ENCODE measurements at places on chromosomes 4 and X. TPM values are rescaled to one million over a fixed set of nuclear protein-coding genes. Genes with fewer than 3 reads are reported as not detected.

GRCh38 chr4:184697956-184698355 is 35.9 kb downstream of the CENPU start:
- no peak for DNase-seq
- no peak overlapping the region for H3K27ac ChIP-seq
- no peaks in the 10 kb centered on the region for H3K4me1 ChIP-seq
- no peaks in the 10 kb centered on the region for H3K27me3 ChIP-seq
- no peak overlapping the region for H3K4me3 ChIP-seq
- no peaks in the 10 kb centered on the region for H3K36me3 ChIP-seq

GRCh38 chr4:40419231-40419912 is 84.2 kb downstream of the CHRNA9 start:
- no peak for DNase-seq
- peak overlapping the region; percentile 81 for H3K27ac ChIP-seq
- peaks cover 29% of the 10 kb centered on the region for H3K4me1 ChIP-seq
- no peaks in the 10 kb centered on the region for H3K36me3 ChIP-seq
- H3K4me3 ChIP-seq, result no peak overlapping the region

DNA sequence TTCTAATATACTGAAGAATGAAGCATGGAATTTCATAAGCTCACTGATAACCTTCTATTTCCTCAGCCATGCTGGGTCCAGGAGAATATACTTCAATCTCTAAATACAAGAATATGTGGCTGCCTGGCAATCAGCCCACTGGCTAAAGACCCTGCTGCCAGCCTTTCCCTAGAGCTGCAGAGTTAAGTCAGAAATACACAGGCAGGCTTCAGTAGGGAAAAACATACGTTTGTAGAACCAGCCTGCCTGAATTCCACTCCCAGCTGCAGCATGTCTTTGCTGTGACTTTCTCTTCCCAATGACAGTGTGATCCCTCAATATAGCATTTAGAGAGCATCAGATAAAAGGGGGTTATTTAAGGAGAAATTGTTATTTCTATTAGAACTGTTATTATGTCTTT is 289.1 kb downstream of the PCDH19 start:
- no peaks in the 10 kb centered on the region for H3K27me3 ChIP-seq
- no peak overlapping the region for H3K4me3 ChIP-seq
- H3K36me3 ChIP-seq, result no peaks in the 10 kb centered on the region
- H3K4me1 ChIP-seq, result no peaks in the 10 kb centered on the region
- H3K27ac ChIP-seq, result no peak overlapping the region

DNA sequence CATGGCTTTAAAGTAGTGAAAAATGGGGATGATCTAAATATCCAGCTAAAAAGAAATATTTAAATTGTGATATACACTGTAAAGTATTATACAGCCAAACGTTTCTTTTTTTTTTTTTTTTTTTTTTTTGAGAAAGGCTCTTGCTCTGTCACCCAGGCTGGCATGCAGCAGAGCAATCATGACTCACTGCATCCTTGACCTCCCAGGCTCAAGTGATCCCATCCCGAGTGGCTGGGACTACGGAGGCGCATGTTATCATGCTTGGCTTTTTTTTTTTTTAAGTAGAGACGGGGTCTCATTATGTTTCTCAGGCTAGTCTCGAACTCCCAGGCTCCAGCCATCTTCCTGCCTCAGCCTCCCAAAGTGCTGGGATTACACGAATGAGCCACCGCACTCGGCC is 17.1 kb downstream of the SMIM14 start:
- peak overlapping the region; percentile 75 for H3K27ac ChIP-seq
- peaks cover 12% of the 10 kb centered on the region for H3K4me1 ChIP-seq
- no peaks in the 10 kb centered on the region for H3K27me3 ChIP-seq
- no peaks in the 10 kb centered on the region for H3K36me3 ChIP-seq
- H3K4me3 ChIP-seq, result no peak overlapping the region
- peak; percentile 49 for DNase-seq

GRCh38 chr4:3246458-3247398 is 2.2 kb upstream of the MSANTD1 start:
- no peaks in the 10 kb centered on the region for H3K27me3 ChIP-seq
- no peaks in the 10 kb centered on the region for H3K36me3 ChIP-seq
- no peak overlapping the region for H3K4me3 ChIP-seq
- H3K4me1 ChIP-seq, result no peaks in the 10 kb centered on the region

- H3K36me3 ChIP-seq, result no peaks in the 10 kb centered on the region
- no peaks in the 10 kb centered on the region for H3K27me3 ChIP-seq
- H3K4me1 ChIP-seq, result no peaks in the 10 kb centered on the region
- no peak overlapping the region for H3K27ac ChIP-seq
- H3K4me3 ChIP-seq, result no peak overlapping the region
These were observed 361.4 kb downstream of the TEX13C start for GRCh38 chrX:125681058-125681457.

Gene RNF175
- not detected for total RNA-seq

Gene KIAA1210
- not detected for total RNA-seq

Gene TDO2
- 0.40 TPM for total RNA-seq

Gene TMPRSS11B
- not detected for total RNA-seq

- H3K36me3 ChIP-seq, result no peaks in the 10 kb centered on the region
- no peak for DNase-seq
- H3K27ac ChIP-seq, result no peak overlapping the region
- no peak overlapping the region for H3K4me3 ChIP-seq
These were observed 161.3 kb upstream of the MAGEB18 start for GRCh38 chrX:25976683-25977310.

Gene ADH1B
- 19.8 TPM for total RNA-seq

- no peak for DNase-seq
- H3K4me1 ChIP-seq, result no peaks in the 10 kb centered on the region
- no peak overlapping the region for H3K4me3 ChIP-seq
- no peaks in the 10 kb centered on the region for H3K36me3 ChIP-seq
- no peaks in the 10 kb centered on the region for H3K27me3 ChIP-seq
- no peak overlapping the region for H3K27ac ChIP-seq
These were observed 52.8 kb downstream of the FHDC1 start for GRCh38 chr4:152988721-152989553.

GRCh38 chrX:15043538-15043937 is 170.3 kb downstream of the MOSPD2 start:
- H3K36me3 ChIP-seq, result no peaks in the 10 kb centered on the region
- H3K27me3 ChIP-seq, result no peaks in the 10 kb centered on the region
- H3K27ac ChIP-seq, result no peak overlapping the region
- no peaks in the 10 kb centered on the region for H3K4me1 ChIP-seq
- H3K4me3 ChIP-seq, result no peak overlapping the region
- DNase-seq, result no peak

Gene RNF4
- total RNA-seq, result 28.0 TPM

GRCh38 chrX:40887476-40887875 is 152.1 kb upstream of the MED14 start:
- H3K27ac ChIP-seq, result no peak overlapping the region
- H3K27me3 ChIP-seq, result no peaks in the 10 kb centered on the region
- H3K4me1 ChIP-seq, result no peaks in the 10 kb centered on the region
- DNase-seq, result no peak
- no peak overlapping the region for H3K4me3 ChIP-seq

DNA sequence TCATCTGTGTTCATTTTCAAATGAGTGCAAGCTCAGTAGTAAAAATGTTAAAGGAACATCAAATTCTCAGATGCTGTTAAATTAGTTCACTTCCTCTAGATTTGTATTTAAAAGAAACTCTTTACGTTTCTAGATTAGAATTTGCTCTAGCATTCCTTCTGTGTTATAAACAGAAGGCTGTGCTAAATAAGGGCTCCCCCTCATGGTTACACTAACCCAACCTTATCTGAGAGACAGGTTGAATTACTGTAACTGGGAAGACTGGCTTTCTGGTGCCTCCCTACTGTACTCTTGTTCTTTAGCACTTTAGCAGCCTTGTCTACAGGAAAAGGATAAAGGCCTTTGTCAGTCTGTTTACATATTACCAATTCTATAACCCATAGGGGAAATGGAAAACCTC is 56.8 kb downstream of the RXFP1 start:
- no peak for DNase-seq
- H3K4me1 ChIP-seq, result no peaks in the 10 kb centered on the region
- H3K27ac ChIP-seq, result no peak overlapping the region
- H3K36me3 ChIP-seq, result no peaks in the 10 kb centered on the region
- H3K27me3 ChIP-seq, result no peaks in the 10 kb centered on the region
- H3K4me3 ChIP-seq, result no peak overlapping the region

DNA sequence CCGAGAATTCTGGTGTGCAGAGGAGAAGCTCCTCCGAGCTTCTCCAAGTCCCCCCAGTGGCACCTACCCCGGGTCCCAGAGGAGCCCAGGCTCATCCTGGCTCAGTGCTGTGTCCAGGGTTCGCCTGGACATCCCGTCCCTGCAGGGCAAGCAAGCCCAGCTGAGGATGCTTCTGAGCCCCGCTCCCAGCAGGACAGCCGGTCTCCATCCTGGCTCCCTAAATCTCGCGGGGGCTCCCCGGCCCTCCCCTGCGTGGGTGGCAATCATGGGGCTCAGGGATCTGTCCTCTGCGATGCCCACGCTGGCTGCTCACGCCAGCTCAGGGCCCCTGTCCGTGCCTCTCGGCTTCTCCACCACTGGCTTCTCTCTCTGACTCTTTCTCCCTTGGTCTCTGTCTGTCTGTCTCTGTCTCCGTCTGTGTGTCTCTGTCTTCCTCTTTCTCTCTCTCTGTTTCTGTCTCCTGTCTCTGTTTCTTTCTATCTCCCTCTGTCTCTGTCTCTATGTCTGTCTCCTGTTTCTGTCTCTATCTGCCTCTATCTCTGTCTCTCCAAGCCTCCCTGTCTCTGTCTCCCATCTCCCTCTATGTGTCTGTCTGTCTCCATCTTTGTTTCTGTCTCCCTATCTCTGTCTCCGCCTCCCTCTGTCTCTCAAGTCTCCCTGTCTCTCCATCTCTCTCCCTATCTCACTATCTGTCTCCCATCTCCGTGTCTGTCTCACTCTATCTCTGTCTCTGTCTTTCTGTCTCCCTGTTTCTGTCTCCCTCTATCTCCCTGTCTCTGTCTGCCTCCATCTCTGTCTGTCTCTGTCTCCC is 27.8 kb upstream of the SLC25A6 start:
- no peak overlapping the region for H3K4me3 ChIP-seq
- no peaks in the 10 kb centered on the region for H3K27me3 ChIP-seq
- H3K36me3 ChIP-seq, result no peaks in the 10 kb centered on the region
- DNase-seq, result peak; percentile 56
- H3K4me1 ChIP-seq, result no peaks in the 10 kb centered on the region

- no peaks in the 10 kb centered on the region for H3K4me1 ChIP-seq
- no peak overlapping the region for H3K27ac ChIP-seq
- H3K36me3 ChIP-seq, result no peaks in the 10 kb centered on the region
- no peak overlapping the region for H3K4me3 ChIP-seq
- no peak for DNase-seq
These were observed 6.5 kb downstream of the RPGR start for GRCh38 chrX:38320819-38321218.

- H3K27ac ChIP-seq, result no peak overlapping the region
- no peak for DNase-seq
- H3K27me3 ChIP-seq, result no peaks in the 10 kb centered on the region
- H3K36me3 ChIP-seq, result no peaks in the 10 kb centered on the region
- no peak overlapping the region for H3K4me3 ChIP-seq
These were observed 257.7 kb downstream of the THOC2 start for GRCh38 chrX:123475068-123475724.

Gene C1QTNF7
- total RNA-seq, result 0.16 TPM

Gene MCF2
- total RNA-seq, result 0.06 TPM

GRCh38 chr4:176767183-176767582 is 25.5 kb downstream of the VEGFC start:
- H3K27me3 ChIP-seq, result no peaks in the 10 kb centered on the region
- no peak for DNase-seq
- H3K4me1 ChIP-seq, result no peaks in the 10 kb centered on the region

GRCh38 chrX:34365471-34365870 is 233.4 kb upstream of the FAM47A start:
- DNase-seq, result no peak
- no peaks in the 10 kb centered on the region for H3K4me1 ChIP-seq
- H3K27ac ChIP-seq, result no peak overlapping the region
- H3K36me3 ChIP-seq, result no peaks in the 10 kb centered on the region
- no peak overlapping the region for H3K4me3 ChIP-seq
- H3K27me3 ChIP-seq, result no peaks in the 10 kb centered on the region

Gene HTR2C
- total RNA-seq, result not detected

Gene VCX3B
- not detected for total RNA-seq

Gene SLC10A7
- total RNA-seq, result 6.8 TPM

Gene SULT1E1
- total RNA-seq, result 0.37 TPM

DNA sequence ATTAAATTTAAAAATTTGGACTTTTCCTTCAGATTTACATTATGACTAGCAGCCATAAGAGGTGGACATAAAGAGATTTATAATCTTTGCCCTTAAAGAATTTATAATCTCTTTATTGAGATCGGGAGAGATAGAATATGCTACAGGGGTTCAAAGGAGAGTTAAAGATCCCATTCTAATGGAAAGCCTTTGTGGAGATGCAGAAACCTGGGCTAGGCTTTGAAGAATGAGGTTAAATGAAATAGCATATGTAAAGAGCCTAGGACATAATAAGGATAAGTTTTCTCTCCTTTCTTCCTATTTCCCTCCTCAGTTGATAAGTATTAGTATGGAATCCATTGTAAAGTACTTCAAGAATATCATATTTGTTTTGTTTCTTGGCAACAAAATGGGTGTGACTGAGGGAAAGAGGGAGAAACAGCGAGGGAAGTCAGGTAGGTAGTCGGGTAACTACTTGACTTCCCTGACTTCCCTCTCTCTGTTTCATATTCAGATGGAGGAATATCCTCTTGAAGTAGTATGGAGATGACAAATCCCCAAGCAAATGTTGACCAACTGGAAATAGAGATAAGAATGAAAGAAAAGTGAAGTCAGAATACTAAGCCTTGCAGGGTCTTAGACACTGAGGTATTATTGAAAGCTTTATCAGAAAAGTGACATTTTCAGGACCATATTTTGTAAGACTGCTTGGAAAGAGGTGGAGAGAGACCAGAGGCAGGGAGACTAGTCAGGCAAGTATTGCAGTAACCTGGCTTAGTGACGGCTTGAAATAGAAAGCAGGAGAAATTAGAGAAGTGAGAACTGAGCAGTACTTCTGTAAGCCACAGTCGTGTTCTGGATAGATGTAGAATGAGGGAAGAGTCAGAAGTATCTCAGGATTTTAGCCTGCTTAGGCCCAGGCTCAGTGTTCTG is 82.9 kb downstream of the PDLIM5 start:
- H3K27me3 ChIP-seq, result no peaks in the 10 kb centered on the region
- peaks cover 20% of the 10 kb centered on the region for H3K4me1 ChIP-seq
- H3K4me3 ChIP-seq, result no peak overlapping the region

GRCh38 chrX:15988661-15989603 is 134.3 kb upstream of the AP1S2 start:
- H3K4me1 ChIP-seq, result no peaks in the 10 kb centered on the region
- no peaks in the 10 kb centered on the region for H3K27me3 ChIP-seq
- no peaks in the 10 kb centered on the region for H3K36me3 ChIP-seq
- no peak for DNase-seq
- no peak overlapping the region for H3K4me3 ChIP-seq

Gene AFP
- total RNA-seq, result not detected

Gene RAI2
- 6.8 TPM for total RNA-seq
